Activated CD4-positive, alpha-beta T cell treated with anti-CD3 and anti-CD28 coated beads, Interleukin-2, amount 50 U/mL, for 48 hours (primary cell): ENCODE measurements at places on chromosomes 12 and 14.
A peak's percentile ranks its signal among the peaks of the same experiment; 100 is the strongest.

- no peak for DNase-seq
Observed at GRCh38 chr14:72546344-72547016, 347.4 kb downstream of the DPF3 start.

- no peak for DNase-seq
Observed at GRCh38 chr14:67358924-67359774, 455 bp downstream of the ATP6V1D start.

- DNase-seq: no peak
Observed at GRCh38 chr12:16076557-16076956, 165.4 kb downstream of the DERA start.

DNA sequence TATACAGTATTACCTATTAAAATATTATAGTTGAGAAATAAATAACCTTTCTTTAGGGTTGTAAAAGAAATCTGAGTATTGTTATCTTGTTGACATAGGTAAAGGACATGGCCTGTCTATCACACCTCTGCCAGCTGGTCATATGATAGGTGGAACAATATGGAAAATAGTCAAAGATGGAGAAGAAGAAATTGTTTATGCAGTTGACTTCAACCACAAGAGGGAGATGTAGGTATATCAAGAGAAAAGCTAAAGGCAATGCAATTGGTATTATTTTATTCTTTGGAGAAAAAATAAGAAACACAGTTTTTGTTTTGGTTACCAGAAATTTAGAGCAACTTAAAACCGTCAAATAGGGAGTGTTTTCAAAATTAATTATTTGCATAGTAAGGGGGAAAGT lies 13.5 kb downstream of the CPSF2 start:
- no peak for DNase-seq

DNA sequence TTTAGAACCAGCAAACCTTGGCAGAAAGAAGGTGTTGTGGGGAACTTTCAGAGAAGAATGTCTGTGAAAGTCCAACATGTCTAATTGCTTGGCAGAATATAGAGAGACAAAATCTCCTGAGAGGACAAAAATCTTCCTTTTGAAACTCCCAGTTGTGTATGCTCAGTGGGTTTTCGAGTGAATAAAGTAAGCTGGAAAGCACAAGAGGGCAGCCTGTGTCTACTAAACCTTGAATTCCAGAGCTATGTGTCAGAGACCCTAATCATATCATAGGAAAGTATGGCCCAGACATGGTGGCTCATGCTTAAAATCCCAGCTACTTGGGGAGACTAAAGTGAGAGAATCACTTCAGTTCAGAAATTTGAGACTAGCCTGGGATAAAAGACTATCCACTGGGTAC lies 661.2 kb downstream of the SLC16A7 start:
- DNase-seq: no peak

- DNase-seq: no peak
Observed at GRCh38 chr14:78307671-78308070, 137.5 kb downstream of the NRXN3 start.

DNA sequence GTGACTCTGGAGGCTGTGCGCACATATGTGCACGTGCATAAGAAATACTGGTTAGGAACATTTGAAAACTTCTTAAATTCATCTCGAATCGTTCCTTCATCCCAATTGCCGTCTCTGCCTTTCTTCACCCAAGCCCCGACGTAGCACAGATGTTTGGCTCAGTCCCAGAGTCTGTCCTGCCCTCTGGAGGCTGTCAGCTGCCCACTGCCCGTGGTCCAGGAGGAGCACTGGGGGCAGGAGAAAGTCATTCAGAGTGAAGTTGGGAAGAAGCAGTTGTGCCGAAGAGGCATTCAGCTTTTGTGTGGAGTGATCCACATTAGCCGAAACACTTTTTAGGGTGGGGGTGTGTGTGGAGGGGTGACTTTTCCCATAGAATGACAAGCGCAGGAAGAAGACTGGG lies 124.9 kb downstream of the TSPAN9 start:
- DNase-seq: no peak

DNA sequence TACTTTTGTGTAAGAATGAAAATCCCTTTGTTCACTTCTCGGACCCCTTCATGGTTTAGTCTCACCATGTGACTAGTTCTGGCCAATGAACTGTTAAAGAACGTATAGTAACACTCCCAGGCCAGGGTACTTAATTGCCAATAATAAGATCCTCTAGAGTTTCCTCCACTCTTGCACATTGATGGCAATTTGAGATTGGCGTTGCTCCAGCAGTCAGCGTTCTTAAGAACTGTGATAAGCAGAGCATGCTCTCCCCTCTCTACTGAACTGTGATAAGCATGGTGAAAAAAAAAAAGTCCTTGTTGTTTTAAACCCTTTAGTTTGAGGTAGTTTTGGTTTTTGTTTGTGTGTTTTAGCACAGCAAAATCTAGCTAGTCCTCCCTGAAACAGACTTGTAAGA lies 854.5 kb downstream of the SLC6A15 start:
- no peak for DNase-seq

DNA sequence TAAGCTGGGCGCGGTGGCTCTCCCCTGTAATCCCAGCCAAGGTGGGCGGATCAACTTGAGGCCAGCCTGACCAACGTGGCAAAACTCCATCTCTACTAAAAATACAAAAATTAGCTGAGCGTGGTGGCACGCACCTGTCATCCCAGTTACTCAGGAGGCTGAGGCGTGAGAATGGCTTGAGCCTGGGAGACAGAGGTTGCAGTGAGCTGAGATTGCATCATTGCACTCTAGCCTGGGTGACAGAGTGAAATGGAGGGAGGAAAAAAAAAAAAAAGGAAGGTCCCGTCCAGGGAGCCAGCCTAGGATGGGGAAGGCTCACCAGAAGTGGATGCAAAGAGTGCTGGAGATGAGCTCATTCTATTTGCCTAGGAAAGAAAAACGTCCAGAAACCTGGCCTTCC lies 1.9 kb upstream of the CD27 start:
- no peak for DNase-seq

GRCh38 chr12:87112571-87113345 lies 856.6 kb upstream of the MGAT4C start:
- DNase-seq: no peak

DNA sequence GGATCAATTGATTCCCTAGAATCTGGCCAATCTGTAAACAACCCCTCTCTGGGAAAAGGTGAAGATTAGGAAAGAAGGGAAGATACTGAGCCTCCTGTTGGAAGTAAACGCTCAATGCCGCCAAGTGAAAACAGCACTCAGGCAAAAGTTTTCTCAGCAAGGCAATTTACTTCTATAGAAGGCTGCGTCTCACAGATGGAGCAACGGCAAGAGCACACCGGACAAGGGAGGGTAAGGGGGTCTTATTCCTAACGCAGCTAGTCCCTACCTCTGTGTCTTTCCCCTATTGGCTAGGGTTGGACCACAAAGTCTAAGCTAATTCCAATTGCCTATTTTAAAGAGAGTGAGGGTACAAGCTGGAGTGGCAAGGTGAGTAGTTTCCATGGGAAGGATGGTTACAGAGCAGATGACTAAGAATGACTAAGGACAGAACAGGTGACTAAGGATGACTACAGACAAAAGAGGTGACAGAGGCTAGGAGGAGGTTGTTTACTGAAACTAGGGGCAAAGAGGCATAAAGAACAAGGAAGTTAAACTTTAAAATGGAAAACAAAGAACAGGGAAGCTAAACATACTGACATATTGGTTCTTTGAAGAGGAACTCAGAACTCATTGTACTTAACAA lies 5.6 kb upstream of the TTC9 start:
- no peak for DNase-seq

DNA sequence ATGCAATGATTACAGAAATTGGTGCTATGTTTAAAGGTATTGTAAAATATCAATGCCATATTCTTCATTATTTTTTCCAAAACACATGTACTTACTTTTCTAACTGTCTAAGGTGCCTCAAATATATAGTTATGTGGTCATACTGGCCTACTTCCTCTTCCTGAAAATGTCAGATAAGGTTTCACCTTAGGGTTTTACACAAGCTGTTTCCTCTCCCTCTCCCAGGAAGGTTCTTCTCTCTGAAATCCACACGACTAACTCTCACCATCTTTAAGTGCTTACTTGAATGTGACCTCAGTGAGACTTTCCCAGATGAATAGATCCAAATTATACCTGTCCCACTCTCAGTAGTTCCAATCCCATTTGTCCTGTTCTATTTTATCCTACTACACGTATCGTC lies 11.6 kb upstream of the CLEC4D start:
- no peak for DNase-seq

- DNase-seq: no peak
Observed at GRCh38 chr12:104742551-104743201, 215.4 kb downstream of the SLC41A2 start.

- DNase-seq: peak; percentile 21
Observed at GRCh38 chr12:19130224-19131024, 891 bp downstream of the PLEKHA5 start.

- DNase-seq: peak; percentile 52
Observed at GRCh38 chr14:58637391-58638230, at the start of gene DACT1. TSS of gene DACT1 (plus strand) at chr14:58637962. CDS start at chr14:58638203, 241 bp downstream.

GRCh38 chr14:106222731-106223130 lies 696.3 kb downstream of the TMEM121 start:
- no peak for DNase-seq

DNA sequence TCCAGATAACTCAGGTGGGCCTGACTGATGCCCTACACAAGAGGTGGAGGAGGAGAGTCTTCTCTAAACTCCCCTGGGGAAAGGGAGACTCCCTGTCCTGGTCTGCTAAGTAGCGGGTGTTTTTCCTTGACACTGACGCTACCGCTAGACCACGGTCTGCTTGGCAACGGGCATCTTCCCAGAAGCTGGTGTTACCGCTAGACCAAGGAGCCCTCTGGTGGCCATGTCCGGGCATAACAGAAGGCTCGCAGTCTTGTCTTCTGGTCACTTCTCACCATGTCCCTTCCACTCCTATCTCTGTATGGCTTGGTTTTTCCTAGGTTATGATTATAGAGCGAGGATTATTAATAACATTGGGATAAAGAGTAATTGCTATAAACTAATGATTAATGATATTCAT lies 965.5 kb downstream of the TMEM121 start:
- DNase-seq: peak; percentile 66

- DNase-seq: no peak
Observed at GRCh38 chr14:19823765-19824164, 20.2 kb downstream of the OR4N2 start.

- no peak for DNase-seq
Observed at GRCh38 chr14:61512026-61512834, 183.1 kb upstream of the HIF1A start.

GRCh38 chr14:105439710-105440553 lies 20.3 kb downstream of the MTA1 start:
- DNase-seq: no peak

GRCh38 chr12:92213166-92213565 lies 67.5 kb upstream of the BTG1 start:
- no peak for DNase-seq

GRCh38 chr14:49134940-49135339 lies 451.2 kb downstream of the RPS29 start:
- DNase-seq: no peak

- no peak for DNase-seq
Observed at GRCh38 chr14:95522556-95522955, 6.1 kb upstream of the SYNE3 start.

DNA sequence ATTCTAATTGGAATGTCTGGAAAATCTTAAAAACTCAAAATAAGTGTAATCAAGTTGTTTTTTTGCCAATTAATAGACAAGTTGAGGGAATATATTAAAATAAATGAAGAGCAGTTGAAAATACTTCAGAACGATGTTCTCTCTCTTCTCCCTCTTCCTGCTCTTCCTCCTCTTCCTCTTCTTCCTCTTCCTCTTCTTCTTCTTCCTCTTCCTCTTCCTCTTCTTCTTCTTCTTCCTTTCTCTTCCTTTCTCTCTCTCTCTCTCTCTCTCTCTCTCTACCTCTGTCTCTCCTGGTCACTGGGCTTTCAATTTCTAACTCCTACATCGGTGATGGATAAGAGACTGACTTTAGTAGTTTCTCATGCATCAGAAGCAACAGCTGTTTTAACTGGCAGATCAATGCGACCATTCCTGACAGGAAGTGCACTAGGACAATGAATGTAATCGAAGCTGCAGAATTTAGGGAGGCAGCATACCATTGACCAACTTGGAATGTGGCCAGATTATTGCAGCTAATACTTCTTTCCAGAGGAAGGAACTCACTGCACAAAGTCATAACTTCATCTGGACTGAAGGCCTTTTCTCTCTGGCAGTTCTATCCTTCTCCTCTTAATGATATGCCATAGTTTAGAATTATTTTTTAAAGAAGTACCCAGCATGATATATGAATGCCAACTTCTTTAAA lies 13.8 kb upstream of the TMTC2 start:
- no peak for DNase-seq

GRCh38 chr12:120640861-120641833 lies 721 bp downstream of the CABP1 start:
- DNase-seq: peak; percentile 45

- DNase-seq: peak; percentile 75
Observed at GRCh38 chr14:31937730-31938346, 139.3 kb upstream of the ARHGAP5 start.

DNA sequence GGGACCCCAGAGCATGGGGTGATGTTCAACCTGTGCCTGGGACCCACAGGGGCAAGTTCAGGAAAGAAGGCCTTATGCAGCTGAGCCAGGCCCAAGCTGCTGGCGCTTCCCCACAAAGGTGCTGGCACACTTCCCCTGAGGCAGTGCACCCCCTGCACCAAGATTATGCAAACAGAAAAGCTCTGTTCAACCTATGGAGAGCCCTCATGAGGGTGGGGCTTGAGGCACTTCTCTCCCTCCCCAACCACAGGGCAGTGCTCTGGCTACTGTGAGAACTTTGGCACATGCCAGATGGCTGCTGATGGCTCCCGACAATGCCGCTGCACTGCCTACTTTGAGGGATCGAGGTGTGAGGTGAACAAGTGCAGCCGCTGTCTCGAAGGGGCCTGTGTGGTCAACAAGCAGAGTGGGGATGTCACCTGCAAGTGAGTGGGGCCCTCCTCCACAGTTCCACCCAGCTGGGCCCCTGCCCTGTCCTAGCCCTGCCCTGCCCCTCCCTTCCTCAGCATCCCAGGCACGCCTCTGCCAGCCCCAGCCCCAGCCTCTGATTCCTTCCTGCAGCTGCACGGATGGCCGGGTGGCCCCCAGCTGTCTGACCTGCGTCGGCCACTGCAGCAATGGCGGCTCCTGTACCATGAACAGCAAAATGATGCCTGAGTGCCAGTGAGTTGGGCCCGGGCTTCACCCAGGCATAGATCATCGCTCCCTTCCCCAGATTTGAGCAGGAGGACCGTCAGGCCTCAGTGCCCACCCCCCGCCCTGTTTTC lies 5.5 kb upstream of the NXPH4 start:
- DNase-seq: no peak

DNA sequence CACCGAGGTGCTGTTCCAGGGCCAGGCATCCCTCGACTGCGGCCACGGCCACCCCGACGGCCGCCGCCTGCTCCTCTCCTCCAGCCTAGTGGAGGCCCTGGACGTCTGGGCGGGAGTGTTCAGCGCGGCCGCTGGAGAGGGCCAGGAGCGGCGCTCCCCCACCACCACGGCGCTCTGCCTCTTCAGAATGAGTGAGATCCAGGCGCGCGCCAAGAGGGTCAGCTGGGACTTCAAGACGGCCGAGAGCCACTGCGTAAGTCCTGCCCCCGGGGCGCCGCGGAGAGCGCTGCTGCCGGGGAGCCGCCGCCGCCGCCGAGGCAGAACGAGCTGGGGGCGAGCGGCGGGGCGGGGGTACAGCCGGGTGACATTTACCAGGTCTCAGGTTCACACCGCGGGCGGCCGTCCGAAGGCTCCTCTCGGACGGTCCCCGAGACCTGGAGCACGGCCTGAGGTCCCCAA lies 1.4 kb downstream of the PLXNC1 start:
- DNase-seq: peak; percentile 46
